T-helper 2 cell (primary cell): ENCODE measurements at places on chromosomes 4 and X.
A peak's percentile ranks its signal among the peaks of the same experiment; 100 is the strongest.

GRCh38 chrX:1442016-1442665 lies 10.6 kb downstream of the ASMTL start:
- DNase-seq, result no peak

DNA sequence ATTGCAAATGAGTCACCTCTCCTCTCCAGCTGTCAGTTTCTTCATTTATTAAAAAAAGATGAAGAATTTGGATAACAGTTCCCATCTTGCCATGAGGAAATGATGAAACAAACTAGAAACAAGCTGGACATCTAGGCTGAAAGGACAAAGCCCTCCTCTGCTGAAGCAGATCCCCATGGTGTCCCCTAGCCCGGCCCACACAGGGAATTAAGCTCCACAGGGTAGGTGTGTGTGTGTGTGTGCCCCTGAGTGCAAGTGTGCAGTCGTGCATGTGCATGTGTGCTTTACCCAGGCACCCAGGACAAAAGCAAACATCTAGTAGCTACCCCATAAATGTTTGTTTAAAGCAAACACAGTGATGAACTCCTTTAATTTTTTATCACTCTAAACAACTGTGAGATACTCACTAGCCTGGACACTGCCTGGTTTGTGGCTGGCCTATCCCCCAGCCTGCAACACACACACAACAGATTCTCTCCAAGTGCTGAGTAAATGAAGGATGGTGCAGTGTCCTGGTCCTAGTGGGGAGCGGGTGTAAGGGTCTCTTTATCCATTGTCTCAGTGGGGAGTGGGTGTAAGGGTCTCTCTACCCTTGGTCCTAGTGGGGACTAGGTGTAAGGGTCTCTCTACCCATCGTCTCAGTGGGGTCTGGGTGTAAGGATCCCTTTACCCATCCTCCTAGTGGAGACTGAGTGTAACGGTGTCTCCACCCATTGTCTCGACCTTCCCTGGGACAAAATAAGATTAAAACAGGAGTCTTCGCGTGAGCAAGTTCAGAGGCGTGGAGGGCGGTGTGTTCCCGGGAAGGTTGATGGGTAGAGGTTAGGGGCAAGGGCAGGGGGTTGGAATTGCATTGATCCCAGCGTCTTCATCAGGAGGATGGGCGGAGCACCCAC lies 688 bp upstream of the EVC start:
- no peak for DNase-seq

GRCh38 chr4:121597346-121597934 lies 99.3 kb downstream of the ANXA5 start:
- no peak for DNase-seq

DNA sequence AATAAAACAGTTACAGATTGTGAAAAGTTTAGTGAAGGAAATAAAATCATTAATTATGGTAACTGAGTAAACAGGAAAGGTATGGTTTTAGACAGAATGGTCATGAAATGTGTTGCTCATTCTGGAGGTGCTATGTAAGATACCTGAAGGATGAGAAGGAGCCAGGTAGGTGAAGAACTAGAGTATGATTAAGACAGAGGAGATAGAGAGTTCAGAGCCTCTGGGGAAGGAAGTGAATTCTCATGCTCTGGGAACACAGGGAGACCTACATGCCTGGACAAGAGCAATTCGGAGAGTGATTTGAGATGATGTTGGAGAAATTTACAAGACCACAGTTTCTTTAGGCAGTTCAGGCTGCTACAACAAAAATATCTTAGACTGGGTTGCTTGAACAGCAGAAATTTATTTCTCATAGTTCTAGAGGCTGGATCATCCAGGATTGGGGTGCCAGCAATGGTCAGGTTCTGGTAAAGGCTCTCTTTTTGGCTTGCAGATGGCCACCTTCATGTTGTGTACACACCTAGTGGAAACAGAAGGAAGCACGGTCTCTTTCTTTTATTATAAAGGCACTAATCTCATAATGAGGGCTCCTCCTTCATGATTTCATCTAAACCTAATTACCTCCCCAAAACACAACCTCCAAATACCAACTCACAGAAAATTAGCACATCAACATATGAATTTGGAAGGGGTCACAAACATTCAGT lies 1416.1 kb downstream of the PCDH7 start:
- DNase-seq, result no peak

- peak; percentile 59 for DNase-seq
Measured at GRCh38 chrX:129637217-129638109, 17.3 kb downstream of the APLN start.

DNA sequence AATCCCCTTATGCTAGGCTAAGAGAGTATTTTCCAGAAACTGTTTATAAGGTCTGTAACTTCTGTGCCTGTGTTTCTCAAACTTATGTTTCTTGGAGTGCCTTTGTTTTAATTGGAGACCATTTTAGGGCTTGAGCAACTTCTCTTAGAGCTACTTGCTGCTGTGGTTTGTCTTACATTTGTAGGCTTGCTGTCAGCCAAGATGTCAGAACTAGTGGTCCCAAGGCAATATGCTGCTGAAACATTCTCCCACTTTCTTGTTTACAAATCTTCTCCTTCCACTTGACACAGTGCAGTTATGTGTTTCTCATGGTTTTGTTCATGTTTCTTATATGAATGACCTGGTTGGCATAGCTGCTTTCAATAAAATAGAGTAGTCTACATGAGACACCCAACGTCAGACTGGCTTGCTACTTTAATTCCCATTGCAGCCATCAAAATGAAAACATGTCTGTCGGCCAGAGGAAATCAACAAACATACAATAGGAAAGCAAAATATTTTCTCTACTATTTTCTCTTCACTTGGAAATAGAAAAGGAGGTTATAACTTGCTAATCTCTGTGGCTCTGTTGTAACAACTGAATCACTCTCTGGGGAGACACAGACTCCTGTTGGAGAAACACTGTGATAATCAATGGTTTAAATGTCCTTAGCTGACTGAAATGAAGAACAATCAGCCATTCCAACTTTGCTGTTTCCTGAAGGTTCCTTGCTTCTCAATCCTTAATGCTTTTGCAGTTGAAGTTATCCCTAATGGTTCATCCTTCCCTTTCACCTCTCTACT lies 426.4 kb downstream of the PDGFC start:
- DNase-seq, result no peak

- no peak for DNase-seq
Measured at GRCh38 chr4:123300222-123301039, 96.2 kb upstream of the SPRY1 start.

- no peak for DNase-seq
Measured at GRCh38 chrX:40117715-40118285, 20.0 kb upstream of the BCOR start.

GRCh38 chr4:89563431-89563830 lies 255.8 kb upstream of the GPRIN3 start:
- DNase-seq, result peak; percentile 46

- no peak for DNase-seq
Measured at GRCh38 chrX:25523574-25524540, 508.1 kb upstream of the ARX start.

GRCh38 chr4:189779281-189779980 lies 161.2 kb upstream of the FRG1 start:
- DNase-seq, result no peak

DNA sequence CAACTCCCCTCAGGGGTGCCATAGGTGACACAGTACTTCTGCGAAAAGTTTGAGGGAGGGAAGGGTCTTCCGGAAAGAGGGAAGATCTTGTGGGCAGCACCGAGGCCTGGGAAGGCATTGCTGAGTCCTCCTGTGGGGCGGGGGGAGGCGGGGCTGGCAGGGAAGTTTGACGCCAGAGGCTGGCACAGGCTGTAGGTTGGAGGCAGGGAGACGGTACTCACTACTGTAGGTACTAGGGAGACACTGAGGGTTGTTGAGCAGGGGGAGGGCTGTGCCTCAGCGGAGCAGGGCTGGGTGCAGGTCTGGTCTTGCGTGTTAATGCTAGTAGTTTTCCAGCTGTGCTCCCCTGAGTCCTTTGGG lies 23.3 kb upstream of the PSAPL1 start:
- no peak for DNase-seq

- DNase-seq, result no peak
Measured at GRCh38 chrX:28189011-28189410, 207.8 kb upstream of the DCAF8L1 start.

GRCh38 chr4:189525304-189525703 lies 415.4 kb upstream of the FRG1 start:
- DNase-seq, result no peak

DNA sequence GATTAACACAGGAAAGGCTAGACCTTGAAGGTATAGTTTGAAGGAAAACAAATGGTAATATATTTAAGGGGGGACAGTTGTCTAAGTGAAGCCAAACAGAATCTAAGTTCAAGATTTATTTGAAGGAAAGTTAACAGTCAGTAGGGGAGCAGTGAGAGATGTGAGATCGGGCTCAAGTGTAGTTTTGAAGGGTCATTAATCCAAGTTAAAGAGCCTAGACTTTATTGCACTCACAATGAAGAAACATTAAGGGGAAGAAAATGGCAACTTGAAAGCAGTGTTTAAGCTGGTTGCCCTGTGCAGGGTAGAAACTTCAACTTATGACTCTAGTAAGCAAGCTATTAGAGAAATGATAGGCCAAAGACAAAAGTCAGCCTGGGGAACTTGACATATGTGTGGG lies 1952.2 kb downstream of the PCDH7 start:
- DNase-seq, result no peak

GRCh38 chr4:144302704-144303536 lies 162.4 kb upstream of the GYPA start:
- DNase-seq, result no peak

- no peak for DNase-seq
Measured at GRCh38 chr4:151569650-151570049, 160.7 kb downstream of the FHIP1A start.

DNA sequence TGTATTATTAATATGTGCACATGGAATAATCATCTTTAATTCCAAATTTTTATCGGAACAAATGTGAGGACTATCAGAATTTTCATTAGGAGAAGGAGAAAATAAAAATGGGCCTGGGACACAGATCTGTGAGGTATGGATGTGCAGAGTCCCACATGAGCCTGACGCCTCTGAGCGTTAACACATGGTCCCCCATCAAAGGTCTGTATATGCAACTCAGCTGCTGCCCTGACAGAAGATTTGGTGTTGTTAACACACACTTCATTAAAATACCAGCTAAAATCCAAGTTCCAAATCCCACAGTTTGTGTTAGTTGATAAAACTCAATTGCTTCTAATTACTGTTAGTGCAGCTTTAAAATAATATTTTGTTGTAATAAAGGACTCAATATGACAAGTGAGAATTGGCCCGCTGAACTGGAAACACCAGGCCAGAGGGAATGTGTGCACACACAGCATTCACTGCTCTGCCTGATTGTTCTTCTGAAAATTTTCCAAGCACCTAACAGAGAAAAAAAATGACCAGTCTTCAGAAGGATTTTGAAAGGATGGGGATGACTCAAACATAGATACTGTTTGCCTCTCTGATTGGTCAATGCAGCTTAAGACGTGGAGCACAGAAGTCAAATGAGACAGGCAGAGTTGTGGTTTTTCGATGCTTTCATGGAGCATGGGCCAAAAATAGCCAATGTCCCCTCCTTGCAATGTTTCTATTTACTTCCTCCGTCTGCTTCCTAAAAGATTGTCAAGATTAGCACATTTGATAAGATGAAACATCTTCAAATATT lies 266.6 kb downstream of the NKX6-1 start:
- no peak for DNase-seq

DNA sequence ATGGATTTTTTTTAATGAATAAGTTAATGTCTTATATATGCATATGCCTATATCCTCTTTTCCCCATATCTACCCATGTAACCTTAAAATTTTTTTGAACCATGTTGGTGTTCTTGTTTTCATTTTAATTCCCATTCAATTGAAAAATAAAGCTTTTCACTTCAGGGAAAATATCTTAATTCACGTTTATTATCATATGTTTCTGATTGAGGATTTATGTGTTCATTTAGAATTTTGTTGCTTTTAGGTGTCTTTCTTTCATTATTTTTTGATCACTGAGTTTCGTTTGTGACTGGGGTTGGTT lies 29.1 kb downstream of the HADH start:
- no peak for DNase-seq
